ENCODE measurements at places on chromosomes 2 and 18. TPM values are rescaled to one million over a fixed set of nuclear protein-coding genes. Genes with fewer than 3 reads are reported as not detected.
A peak's percentile ranks its signal among the peaks of the same experiment; 100 is the strongest.

- H3K4me3 ChIP-seq, result no peak overlapping the region
- no peaks in the 10 kb centered on the region for H3K36me3 ChIP-seq
- H3K27me3 ChIP-seq, result no peaks in the 10 kb centered on the region
- H3K4me1 ChIP-seq, result no peaks in the 10 kb centered on the region
- no peak overlapping the region for H3K27ac ChIP-seq
These were observed 509.6 kb upstream of the TCF4 start for GRCh38 chr18:56097621-56098020.

DNA sequence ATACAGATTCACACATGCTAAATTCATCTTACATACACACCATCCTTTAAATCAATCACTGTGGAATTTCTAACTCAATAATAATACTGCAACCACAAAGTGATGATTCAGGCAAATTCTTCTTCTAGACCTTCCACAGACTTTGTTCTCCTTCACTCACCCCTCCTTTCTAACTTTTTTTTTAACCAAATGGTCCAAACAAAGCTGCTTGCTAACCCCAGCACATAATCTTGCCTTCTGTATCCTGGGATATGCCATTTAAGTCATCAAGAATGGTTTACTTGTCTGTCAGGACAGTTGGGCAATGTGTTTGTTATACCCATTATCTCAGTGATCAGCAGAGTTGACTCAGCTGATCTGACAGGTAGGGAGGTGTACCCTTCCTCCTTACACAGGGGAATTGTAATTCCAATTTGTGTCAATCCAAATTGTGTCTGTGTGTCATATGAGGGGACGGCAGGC lies 10.0 kb downstream of the SLC40A1 start:
- H3K27me3 ChIP-seq, result no peaks in the 10 kb centered on the region
- no peak overlapping the region for H3K4me3 ChIP-seq
- peaks cover 51% of the 10 kb centered on the region for H3K36me3 ChIP-seq
- H3K4me1 ChIP-seq, result peaks cover 19% of the 10 kb centered on the region

The GALNT3 gene
- 24.0 TPM for total RNA-seq

The TUBA4B gene
- not detected for total RNA-seq

DNA sequence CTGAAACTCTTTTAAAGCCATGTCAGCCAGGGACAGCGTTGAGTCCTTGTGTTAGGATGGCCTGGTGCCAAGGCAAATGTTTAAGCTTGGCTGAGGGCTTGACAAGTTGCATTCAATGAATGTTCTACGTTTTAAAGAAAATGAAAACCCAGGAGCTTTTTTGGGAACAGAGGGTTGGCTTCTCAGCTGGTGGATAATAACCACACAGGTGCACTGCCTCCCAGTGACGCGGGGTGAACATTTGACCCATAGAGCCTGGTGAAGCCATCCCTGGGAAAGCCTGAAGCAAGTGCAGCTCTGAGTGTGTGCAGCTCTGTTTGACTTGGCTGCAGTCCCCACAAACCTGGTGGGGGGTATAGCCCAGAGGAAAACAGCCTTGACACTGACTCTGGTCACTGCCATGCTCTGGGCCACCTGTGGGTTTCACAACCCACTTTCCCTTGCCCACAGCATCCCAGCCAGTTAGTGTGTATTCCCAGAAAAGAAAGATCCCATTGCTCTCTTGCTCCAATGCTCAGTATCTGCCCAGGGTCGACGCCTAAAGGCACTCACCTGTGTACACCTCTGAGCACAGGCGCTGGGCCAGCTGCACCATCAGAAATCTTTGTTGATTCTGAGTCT lies 874.9 kb downstream of the RNF144A start:
- no peak for DNase-seq
- no peak overlapping the region for H3K4me3 ChIP-seq
- no peaks in the 10 kb centered on the region for H3K36me3 ChIP-seq
- H3K27me3 ChIP-seq, result no peaks in the 10 kb centered on the region
- H3K27ac ChIP-seq, result no peak overlapping the region

The RAB6D gene
- not detected for total RNA-seq

GRCh38 chr18:36850527-36851201 lies 21.7 kb downstream of the KIAA1328 start:
- peaks cover 10% of the 10 kb centered on the region for H3K36me3 ChIP-seq
- no peaks in the 10 kb centered on the region for H3K27me3 ChIP-seq
- no peak overlapping the region for H3K27ac ChIP-seq
- H3K4me3 ChIP-seq, result no peak overlapping the region
- H3K4me1 ChIP-seq, result peaks cover 4% of the 10 kb centered on the region

DNA sequence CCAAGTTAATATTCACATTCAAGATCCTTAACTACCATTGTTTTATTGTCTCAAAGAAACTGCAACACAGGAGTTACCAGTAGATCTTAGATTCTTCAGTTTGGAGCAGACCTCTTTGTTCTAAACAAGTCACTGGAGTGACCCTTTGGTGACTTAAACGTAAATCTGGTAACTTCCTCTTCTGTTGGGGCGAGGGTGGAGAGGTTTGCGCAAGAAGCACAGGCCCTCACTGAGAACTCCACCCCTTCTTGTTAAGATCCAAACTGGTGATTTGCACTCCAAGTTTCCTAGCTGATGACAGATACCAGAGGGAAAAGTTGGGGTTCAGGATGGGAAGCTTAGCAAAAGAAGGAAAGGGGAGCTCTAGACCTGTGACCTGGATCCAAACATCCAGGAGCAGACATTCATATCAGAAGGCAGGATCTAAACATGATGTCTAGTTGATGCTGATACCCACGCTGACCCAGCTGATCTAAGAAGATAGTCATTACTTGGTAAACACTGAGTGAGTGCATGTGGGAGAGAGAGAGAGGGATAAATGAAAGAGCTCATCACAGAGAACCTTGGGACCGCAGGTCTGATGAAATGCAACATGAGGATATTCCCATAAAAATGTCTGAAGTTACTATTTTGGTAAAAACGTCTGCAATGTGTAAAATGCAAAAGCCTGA lies 256.0 kb downstream of the CDH20 start:
- H3K4me3 ChIP-seq, result no peak overlapping the region
- no peaks in the 10 kb centered on the region for H3K27me3 ChIP-seq
- H3K36me3 ChIP-seq, result no peaks in the 10 kb centered on the region
- H3K27ac ChIP-seq, result no peak overlapping the region
- peaks cover 9% of the 10 kb centered on the region for H3K4me1 ChIP-seq

GRCh38 chr2:84839851-84840250 lies 41.0 kb downstream of the TRABD2A start:
- H3K4me1 ChIP-seq, result no peaks in the 10 kb centered on the region
- H3K27me3 ChIP-seq, result no peaks in the 10 kb centered on the region
- H3K36me3 ChIP-seq, result no peaks in the 10 kb centered on the region
- H3K4me3 ChIP-seq, result no peak overlapping the region
- no peak for DNase-seq

DNA sequence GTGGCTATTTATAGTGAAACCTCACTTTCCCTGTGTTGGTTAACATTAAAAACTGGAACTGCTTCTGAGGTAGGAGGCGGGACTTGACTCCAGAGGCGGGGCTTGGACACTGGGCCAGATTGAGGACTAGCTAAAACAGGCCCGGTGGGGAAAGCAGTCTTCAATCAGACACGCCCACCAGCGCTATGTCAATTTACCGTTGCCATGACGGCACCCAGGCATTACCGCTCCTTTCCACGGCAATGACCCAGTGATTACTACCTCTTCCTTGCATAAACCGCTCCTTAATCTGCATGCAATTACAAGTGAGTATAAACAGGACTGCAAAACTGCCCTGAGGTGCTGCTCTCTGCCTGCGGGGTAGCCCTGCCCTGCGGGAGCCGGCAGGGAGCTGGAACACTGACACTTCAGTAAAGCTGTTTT lies 35.3 kb downstream of the LRRFIP1 start:
- peaks cover 40% of the 10 kb centered on the region for H3K4me1 ChIP-seq
- H3K36me3 ChIP-seq, result no peaks in the 10 kb centered on the region
- no peak overlapping the region for H3K4me3 ChIP-seq
- H3K27me3 ChIP-seq, result no peaks in the 10 kb centered on the region

GRCh38 chr2:190668892-190669291 lies 20.0 kb downstream of the NAB1 start:
- H3K27ac ChIP-seq, result no peak overlapping the region
- DNase-seq, result no peak
- H3K4me1 ChIP-seq, result peaks cover 9% of the 10 kb centered on the region
- H3K36me3 ChIP-seq, result peaks cover 37% of the 10 kb centered on the region

The DNAJB2 gene
- 138 TPM for total RNA-seq

GRCh38 chr2:67246791-67247190 lies 150.3 kb upstream of the ETAA1 start:
- H3K4me3 ChIP-seq, result no peak overlapping the region
- no peak overlapping the region for H3K27ac ChIP-seq
- no peak for DNase-seq
- no peaks in the 10 kb centered on the region for H3K27me3 ChIP-seq
- H3K4me1 ChIP-seq, result no peaks in the 10 kb centered on the region

The MROH2A gene
- total RNA-seq, result not detected

The BCL2 gene
- 28.8 TPM for total RNA-seq

DNA sequence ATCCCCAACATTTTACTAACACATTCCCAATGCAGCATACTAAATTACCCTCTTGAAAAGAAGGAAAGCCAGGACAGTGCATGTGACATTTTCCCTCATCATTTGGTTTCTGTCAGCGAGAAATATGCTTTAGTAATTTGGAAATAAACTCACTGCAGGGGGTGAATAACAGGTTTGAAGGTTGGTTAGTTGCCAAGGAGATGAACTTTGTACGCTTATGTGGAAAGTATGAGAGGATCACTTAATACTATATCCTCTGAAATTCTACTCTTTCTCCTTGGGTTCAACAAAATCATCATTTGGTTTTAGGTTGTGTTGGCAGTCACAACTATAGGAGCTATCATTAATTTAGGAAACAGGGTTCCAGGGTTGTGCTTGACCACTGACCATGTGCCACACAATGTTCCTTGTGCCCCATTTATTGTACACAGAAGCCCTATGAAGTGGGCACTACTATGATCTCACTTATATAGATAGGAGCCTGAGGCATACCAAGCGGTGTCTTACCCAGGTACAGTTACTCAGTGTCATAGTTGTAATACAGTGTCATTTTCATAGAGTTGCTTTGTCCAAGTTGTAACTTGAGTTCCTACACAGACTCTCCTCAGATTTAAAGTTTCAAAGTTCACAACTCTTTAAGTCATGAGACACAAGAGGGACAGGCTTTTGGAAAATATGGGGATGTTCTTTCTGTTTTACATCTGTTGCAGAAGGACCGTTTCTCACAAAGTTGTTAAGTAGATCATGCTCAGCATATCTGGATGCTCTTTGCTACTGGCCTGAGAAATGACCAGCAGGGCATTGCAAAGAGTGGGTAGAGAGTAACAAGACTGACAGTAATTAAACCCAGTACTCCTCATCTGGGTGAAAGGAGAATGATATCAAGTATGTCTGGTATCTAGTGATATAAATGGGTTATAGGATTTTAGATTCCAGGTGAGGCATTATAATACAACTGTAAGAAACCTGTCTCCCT lies 91.8 kb downstream of the MAP4K4 start:
- H3K27me3 ChIP-seq, result no peaks in the 10 kb centered on the region
- H3K4me3 ChIP-seq, result no peak overlapping the region
- peaks cover 37% of the 10 kb centered on the region for H3K4me1 ChIP-seq
- DNase-seq, result no peak

- no peak overlapping the region for H3K4me3 ChIP-seq
- H3K27ac ChIP-seq, result no peak overlapping the region
- peak; percentile 43 for DNase-seq
- peaks cover 5% of the 10 kb centered on the region for H3K36me3 ChIP-seq
- peaks cover 61% of the 10 kb centered on the region for H3K4me1 ChIP-seq
These were observed 78.1 kb upstream of the RBM44 start for GRCh38 chr2:237720444-237720843.

DNA sequence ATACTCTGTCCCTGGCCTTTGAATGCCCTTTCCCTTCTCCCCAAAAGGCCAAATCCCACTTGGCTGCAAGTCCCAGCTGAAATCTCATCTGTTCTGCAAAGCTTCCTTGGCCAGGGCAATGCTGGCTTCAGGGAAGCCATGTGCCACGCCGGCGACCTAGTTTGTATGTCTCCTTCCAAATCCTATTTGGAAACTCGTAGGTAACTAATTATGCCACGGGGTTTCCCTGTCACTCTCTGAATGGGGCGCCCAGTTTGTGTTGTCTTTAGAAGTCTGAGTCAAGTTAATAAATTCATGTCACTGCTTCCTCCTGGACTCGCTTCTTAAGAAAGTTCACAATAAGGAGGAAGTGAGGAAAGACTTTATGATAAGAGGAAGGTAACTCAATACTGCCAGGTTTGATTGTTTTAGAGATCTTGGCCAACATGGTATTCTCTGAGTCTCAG lies 19.1 kb downstream of the FHL2 start:
- H3K4me3 ChIP-seq, result no peak overlapping the region
- H3K36me3 ChIP-seq, result peaks cover 9% of the 10 kb centered on the region
- peak overlapping the region; percentile 70 for H3K27ac ChIP-seq
- peak; percentile 42 for DNase-seq

The CNTNAP5 gene
- total RNA-seq, result not detected

- H3K27me3 ChIP-seq, result no peaks in the 10 kb centered on the region
- H3K4me3 ChIP-seq, result no peak overlapping the region
- no peak overlapping the region for H3K27ac ChIP-seq
These were observed 21.9 kb upstream of the SEMA4C start for GRCh38 chr2:96891591-96892333.

The PRSS56 gene
- total RNA-seq, result not detected

DNA sequence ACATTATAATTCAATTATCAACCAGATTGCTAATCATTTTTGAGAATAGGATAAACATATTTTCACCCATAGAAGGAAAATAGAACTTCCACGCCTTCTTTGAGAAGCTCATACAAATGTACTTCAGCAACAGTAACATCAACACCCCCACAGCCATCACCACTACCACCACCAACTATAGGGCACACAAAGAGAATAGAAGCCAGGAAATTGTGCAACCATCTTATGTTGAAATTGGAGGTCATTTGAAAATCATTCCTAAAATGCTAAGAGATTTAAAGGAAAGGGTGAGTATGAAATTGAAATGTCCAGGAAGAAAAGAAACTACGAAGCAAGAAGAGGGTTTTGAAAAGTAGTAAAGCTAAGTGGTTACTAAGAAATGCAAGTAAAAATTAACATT lies 563.4 kb downstream of the ZNF804A start:
- no peaks in the 10 kb centered on the region for H3K4me1 ChIP-seq
- no peak for DNase-seq
- H3K4me3 ChIP-seq, result no peak overlapping the region
- H3K27me3 ChIP-seq, result no peaks in the 10 kb centered on the region

The RNF152 gene
- total RNA-seq, result 107 TPM

GRCh38 chr18:26135548-26135947 lies 1.9 kb downstream of the PSMA8 start:
- no peaks in the 10 kb centered on the region for H3K4me1 ChIP-seq
- no peaks in the 10 kb centered on the region for H3K27me3 ChIP-seq
- H3K36me3 ChIP-seq, result no peaks in the 10 kb centered on the region
- H3K4me3 ChIP-seq, result no peak overlapping the region
- no peak overlapping the region for H3K27ac ChIP-seq
